NCI-H2227 treated with DMSO at 0.1 percent for 48 hours (cell line): ENCODE measurements at places on chromosomes 11 and 22.
A peak's percentile ranks its signal among the peaks of the same experiment; 100 is the strongest.

DNA sequence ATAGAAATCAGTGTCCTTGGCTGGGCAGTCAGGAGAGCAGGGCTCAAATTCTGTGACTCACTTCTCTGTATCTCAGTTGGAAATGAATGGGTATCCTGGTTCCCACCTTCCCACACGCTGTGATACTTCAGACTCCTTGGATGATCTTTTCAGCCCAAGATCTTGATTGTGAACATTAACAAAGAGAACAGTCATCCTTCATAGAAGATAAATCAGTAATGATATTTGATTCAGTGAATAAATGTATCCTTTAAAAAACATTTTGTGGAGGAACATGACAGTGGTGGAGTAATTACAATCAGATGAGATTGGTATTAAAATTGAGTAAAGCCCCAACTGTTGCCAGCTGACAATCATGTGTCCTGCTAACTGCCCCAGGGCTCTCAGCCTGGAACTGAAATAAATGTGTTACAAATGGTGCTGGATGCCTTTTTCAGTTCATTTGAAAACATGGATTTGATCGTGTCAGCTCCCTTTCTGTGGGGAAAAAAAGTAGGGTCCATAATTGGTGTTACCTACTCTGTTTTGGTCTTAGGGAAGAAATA lies 72.9 kb upstream of the OR5AN1 start:
- no peak for DNase-seq

GRCh38 chr11:1034001-1034400 lies 2.5 kb downstream of the MUC6 start:
- no peak for DNase-seq

GRCh38 chr11:21257461-21257860 lies 588.1 kb downstream of the NELL1 start:
- no peak for DNase-seq

DNA sequence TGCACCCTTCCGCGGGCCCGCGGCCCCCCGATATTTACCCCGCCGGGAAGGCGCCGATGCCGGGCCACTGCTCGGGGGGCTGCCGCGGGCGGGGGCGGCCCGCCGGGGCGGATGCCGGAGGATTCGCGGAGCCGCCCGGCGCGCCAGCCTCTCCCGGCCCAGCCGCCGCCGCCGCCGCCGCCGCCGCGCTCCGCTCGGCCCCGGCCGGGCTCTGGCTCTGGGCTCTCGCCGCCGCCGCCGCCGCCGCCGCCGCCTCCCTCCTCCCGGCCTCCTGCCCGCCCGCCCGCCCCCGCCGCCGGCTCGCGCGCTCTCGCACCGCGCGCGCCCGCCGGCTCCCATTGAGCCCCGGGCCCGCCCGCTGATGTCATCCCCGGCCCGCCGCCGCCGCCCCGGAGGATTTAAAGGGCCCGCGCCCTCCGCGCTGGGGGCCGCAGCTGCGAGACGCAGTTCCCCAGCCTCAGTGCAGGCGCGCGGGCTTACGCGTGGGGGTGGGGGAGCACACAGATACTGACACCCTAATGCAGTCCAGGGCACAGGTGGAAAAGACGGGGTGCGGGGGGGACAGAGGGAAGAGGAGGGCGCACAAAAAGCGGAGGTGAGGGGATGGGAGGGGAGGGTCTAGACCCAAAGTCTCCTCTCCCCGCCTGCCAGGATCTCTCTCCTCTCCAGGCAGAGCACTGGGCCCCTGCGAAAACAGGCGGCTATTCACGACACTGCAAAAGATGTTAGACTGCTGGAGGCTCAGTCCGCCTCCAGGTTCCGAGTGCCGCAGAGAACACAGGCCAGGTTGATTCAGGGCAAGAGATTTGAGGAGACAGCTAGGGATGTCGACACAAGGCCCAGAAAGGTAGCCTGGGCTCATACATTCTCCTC lies at the start of gene CSNK1E:
Gene CSNK1E, minus strand, starts transcription at position 312 of the 873 bp plus-strand sequence. CDS start 3,276 bp downstream, outside the sequence.
- peak; percentile 34 for DNase-seq

DNA sequence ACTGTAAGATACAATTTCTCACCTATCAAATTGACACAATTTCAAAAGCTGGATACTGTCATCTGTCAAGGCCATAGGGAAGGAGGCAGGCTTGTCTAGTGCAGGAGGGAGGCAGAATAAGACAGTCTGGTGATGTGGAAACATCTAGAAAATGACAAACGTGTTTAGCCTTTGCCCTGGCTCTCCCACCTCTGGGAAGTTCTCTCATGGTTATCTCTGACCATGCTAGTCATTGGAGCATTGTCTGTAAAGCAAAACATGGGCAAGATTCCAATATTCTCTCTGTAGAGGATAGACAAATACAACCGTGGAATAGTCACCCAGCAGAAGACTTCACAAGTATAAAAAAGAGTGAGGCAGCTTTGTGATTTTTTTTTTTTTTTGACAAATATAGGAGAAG lies 9.1 kb upstream of the SERHL2 start:
- DNase-seq, result no peak

- DNase-seq, result no peak
Measured at GRCh38 chr11:97143463-97143862, 753.6 kb downstream of the JRKL start.

DNA sequence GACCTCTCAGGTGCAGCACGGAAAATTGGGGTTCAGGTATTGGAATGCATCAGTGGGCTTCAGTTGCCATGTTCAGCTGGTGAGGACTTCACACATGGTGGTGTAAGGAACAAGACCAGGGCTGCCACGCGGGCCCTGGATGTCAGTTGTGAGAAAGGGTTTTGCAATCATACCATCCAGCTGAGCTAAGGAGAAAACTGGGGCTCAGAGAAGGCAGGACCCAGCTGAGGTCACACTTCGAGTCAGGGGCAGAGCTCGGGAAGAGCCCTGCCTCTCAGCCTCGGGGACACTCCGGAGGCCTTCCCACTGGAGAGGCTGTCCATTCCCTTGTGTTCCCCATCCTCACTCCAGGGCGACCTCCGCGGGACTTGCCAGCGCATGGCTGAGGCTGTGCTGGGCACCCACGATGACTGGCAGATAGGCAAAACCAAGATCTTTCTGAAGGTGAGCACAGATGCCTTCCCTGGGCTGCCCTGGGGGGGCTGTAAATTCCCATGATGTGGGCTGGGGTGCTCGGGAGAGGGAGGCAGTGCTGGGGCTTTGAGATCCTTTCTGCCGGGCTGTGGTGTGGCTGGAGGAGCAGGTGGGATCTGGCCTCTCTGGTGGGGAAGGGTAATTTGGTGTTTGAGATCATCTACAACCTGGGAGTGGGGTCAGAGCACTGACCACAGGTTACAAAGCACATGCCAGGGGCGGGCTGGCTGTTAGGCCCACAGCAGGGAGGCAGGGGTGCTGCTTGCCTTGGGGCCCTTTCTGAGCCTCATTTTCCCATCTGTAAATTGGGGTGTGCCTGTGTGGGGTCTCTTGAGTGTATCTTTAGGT lies 47.2 kb downstream of the MYO7A start:
- DNase-seq, result no peak

- no peak for DNase-seq
Measured at GRCh38 chr11:78310500-78310909, 107.1 kb downstream of the GAB2 start.

DNA sequence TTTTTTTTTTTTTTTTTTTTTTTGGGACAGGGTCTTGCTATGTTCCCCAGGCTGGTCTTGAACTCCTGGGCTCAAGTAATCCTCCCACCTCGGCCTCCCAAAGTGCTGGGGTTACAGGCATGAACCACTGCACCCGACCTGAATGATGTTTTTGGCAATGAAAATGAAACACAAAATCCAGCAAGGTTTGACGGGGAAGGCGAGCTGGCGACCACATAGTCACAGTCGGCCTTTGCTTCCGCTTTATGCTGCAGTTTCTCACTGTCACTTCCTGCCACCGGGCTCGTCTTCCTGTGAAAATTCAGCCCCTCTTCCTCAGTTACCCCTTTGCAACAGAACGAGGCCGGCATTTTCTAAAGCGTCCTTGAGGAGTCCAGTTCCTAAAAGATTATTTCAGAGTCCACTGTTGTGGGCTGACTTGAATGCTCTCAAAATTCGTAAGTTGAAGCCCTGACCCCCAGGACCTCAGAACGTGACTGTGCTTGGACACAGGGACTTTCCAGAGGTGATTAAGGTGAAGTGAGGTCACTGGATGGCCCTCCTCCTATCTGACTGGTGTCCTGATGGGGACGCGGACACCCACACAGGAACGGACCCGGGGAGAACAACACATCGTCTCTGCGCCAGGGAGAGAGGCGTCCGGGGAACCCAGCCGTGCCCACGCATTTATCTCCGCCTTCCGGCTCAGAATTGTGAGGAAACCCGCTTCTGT lies 2.9 kb upstream of the BID start:
- DNase-seq, result no peak

- no peak for DNase-seq
Measured at GRCh38 chr11:71206186-71206585, 46.2 kb downstream of the SHANK2 start.

DNA sequence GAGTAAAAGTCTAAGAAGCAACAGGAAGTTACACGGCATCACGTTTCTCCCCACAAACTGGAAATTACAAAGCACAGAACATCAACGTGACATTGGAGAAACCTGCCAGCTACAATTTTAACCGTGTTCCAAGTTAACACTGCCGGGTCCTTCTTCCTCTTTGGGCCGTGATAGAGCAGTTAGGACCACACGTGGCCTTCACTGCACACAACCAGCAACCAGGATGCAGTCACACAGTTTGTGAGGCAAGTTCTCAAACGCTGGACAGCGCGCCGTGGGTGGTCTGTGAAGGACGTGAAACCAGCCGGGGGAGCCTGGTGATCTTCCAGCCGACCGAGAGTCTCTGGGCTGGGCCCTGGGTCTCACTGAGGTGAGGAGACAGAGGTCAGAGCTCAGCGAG lies 14.6 kb downstream of the C11orf21 start:
- DNase-seq, result no peak

GRCh38 chr11:34644669-34645406 lies 23.9 kb downstream of the EHF start:
- no peak for DNase-seq

GRCh38 chr11:46064221-46064620 lies 57.0 kb downstream of the PHF21A start:
- DNase-seq, result no peak

DNA sequence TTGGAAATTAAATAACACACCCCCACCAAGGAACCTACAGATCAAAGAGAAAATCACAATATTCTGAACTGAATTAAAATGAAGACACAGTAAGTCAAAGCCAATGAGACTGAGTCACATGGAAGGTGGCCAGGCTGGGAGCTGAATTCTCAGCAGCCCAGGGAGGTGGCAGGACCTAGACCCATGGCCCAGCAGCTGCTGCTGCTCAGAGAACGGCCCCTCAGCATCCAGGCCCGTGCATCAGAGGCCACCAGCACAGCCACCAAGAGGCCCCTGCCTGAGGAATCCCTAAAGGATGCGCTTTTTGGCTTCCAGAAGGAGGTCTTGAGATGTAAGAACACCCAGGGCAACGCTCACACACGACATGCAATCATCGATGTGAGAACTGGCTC lies 35.0 kb downstream of the TBX1 start:
- no peak for DNase-seq

DNA sequence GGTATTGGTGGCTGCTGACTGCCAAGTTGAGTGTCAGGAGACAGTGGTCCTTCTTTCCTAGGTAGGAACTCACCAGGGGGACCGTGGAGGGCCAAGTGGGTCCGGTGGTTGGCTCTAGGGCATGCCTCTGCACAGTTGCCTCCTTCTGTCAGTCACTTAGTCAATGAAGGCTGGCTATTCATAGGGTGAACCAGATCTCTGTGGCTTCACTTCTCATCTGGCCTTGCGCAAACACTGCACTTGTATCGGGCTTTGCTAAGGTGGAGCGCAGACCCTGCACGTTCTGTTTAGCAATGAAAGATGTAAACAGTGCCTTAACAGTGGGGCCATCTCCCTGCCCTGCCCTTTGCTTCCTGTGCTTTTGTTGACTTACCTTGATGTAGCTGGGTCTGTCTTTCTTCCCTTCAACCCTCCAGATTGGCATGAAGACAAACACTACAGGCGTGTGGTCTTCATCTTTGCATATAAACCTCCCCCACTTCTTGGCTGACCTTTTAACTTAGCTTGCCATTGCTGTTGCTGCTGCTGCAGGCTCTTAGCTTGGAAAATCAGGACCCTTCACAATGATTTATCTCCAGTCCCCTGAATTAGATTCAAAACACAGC lies 6.7 kb upstream of the SORL1-AS1 start:
- peak; percentile 40 for DNase-seq

DNA sequence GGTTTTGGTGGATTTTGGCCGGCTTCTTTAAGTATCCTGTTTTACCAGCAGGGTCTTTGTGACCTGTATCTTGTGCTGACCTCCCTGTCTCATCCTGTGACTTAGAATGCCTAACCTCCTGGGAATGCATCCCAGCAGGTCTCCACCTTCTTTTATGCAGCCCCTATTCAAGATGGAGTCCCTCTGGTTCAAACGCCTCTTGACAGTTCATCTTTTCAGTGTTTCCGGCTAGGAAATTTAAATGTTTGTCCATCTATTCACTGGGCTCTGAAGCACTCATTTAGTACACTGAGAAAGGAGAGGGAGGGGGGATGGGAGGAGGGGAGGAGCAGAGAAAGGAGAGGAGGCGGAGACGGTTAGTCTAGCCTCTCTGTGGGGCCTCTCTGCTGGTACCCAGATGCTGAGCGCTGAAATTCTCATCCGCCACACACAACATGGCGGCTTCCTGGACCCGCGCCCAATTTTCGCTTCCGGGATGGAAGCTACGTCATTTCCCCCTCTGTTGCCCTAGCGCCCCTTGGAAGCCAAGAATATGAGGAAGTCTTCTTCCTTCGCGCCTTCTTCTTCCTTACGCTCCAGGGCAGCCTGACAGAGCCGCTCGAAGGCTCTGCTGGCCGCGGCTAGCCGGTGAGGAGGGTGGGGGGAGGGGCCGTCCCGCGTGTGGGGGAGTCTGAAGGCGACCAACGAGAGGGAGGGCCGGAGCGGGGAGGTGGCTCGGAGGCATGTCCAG lies 69.0 kb upstream of the SYT13 start:
- DNase-seq, result peak; percentile 97

DNA sequence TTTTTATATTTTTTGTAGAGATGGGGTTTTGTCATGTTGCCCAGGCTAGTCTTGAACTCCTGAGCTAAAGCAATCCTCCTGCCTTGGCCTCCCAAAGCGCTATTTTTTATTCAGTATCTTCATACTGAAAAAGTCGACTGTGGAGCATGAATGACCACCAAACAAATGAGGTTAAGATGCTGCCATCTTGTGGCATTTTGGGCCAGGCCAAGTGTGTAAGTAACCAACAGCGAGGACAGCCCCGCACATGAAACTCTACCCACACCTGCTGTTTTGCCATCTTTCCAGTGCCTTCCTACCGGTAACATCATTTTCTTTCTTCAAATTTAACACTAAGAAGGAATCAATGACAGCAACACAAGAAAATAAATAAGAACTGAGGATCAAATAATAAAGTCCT lies 32.2 kb upstream of the AQP11 start:
- DNase-seq, result no peak

DNA sequence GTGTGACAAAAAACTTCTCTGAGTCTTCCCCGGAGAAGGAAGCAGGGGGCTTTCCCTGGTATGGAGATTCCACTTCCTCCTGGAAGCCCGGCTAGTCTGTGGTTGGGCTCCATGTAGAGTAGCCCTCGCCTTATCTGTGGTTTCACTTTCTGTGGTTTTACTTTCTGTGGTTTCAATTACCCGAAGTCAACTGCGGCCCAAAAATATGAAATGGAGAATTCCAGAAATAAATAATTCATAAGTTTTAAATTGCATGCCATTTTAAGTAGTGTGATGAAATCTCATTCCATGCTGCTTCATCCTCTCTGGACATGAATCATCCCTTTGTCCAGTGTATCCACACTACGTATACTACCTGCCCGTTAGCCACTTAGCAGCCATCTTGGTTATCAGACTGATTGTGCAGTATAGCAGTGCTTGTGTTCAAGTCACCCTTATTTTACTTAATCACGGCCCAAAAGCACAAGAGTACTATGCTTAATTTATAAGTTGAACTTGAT lies 275.0 kb upstream of the SESN3 start:
- no peak for DNase-seq
